ENCODE measurements at places on chromosomes 1 and 21.

- DNase-seq: peak; percentile 7
These were observed 756 bp downstream of the ANKRD13C start for GRCh38 chr1:70353601-70354331.

- no peak for DNase-seq
These were observed 955 bp upstream of the UBE2G2 start for GRCh38 chr21:44802396-44803153.

DNA sequence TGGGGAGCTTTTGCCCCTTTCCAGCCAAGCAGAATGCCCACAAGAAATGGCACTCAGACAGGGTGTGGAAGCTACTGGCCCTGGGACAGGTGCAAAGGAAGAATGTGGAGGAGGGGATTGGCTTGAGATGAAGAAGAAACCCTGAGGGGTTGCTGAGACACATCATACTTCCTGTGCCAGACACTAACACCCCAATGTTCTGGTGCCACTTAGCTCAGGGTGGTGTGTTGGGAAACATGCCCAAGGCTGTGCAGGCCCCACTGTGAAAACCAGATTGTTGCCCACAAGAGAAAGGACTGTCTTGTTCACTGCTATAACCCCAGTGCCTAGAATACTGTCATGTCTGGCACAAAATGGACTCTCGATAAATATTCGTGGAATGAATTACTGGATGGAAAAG, 9.9 kb upstream of the PAQR6 start:
- DNase-seq: no peak

DNA sequence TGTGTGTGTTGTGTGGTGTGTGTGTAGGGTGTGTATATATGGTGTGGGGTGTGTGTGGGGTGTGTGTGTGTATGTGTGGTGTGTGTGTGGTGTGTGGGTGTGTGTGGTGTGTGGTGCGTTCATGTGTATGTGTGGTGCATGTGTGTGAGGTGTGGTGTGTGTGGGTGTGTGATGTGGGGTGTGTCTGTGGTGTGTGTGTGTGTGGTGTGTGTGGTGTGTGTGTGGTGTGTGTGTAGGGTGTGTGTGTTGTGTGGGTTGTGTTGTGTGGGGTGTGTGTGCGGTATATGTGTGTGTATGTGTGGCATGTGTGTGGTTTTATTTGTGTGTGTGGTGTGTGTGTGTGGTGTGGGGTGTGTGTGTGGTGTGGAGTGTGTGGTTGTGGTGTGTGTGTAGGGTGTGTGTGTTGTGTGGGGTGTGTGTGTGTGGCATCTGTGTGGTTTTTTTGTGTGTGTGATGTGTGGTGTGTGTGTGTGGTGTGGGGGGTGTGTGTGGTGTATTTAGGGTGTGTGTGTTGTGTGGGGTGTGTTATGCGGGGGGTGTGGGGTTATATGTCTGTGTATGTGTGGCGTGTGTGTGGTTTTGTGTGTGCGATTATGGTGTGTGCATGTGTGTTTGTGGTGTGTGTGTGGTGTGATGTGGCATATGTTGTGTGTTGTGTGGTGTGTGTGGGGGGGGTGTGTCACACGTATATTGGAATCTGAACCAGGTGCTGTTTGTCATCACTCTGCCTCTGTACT, 17.1 kb upstream of the ZBTB21 start:
- no peak for DNase-seq

- DNase-seq: no peak
These were observed 92.7 kb downstream of the RGS2 start for GRCh38 chr1:192901500-192901899.

- peak; percentile 81 for DNase-seq
These were observed 54.4 kb downstream of the NAV1 start for GRCh38 chr1:201593200-201593921.

DNA sequence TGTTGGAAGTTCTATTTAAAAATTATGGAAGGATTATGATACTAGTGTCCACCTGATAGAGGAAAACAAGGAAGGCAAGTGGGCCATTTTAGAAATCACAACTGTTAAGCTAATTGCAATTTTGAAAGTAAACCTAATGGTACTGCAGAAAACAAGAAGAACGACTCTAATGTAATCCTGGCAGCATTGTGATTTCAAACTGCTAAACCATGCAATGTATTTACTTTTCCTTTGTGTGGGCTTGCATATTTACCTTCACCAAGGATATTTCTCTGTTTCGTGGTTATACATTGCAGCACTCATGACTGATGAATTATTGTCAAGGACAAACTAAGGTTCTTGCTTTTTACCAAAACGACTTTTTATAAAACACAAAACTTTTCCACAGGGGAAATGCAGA, 88.1 kb downstream of the TM2D1 start:
- no peak for DNase-seq

DNA sequence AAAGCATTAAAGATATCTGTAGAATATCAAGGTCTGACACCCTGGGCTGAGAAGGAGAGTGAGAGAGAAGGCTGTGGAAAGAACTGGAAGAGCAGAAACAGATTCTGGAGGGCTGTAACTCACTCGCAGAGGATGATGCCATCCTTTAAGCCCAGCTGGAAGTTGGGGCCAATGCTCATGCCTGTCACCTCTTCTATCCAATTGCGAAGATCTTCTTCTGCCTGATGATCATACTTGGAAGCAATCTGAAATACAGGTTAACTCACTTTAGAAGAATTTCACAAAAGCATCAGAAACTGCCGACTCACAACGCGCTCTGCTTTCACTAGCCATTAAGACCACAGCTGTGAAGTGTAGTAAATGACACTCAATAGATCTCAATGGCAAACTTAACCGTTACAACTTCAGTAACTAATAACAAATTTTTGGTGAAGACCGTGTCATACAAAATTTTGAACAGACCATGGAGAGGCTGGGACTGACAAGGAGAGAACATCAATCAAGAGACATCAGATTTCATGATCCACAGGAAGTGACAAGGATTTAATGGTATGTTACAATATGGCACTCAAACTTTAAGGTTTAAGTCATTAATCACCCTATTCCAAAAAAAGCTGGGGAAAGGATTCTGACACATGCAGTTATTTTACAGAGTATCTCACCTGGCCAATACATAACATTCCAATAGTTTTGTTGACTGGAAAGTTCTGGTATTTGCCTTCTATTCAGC, 23.5 kb downstream of the CNN3 start:
- DNase-seq: no peak

- no peak for DNase-seq
These were observed 36.2 kb upstream of the C1QA start for GRCh38 chr1:22600071-22600816.

- DNase-seq: no peak
These were observed 60.9 kb upstream of the C1orf105 start for GRCh38 chr1:172359491-172359999.

GRCh38 chr1:24694380-24694843, 50.8 kb upstream of the CLIC4 start:
- DNase-seq: peak; percentile 80

- no peak for DNase-seq
These were observed 171.7 kb downstream of the COQ8A start for GRCh38 chr1:227111782-227112181.

- no peak for DNase-seq
These were observed 36.4 kb downstream of the SLC35F3 start for GRCh38 chr1:233940908-233941307.

GRCh38 chr1:91555074-91555730, 54.6 kb downstream of the CDC7 start:
- no peak for DNase-seq

DNA sequence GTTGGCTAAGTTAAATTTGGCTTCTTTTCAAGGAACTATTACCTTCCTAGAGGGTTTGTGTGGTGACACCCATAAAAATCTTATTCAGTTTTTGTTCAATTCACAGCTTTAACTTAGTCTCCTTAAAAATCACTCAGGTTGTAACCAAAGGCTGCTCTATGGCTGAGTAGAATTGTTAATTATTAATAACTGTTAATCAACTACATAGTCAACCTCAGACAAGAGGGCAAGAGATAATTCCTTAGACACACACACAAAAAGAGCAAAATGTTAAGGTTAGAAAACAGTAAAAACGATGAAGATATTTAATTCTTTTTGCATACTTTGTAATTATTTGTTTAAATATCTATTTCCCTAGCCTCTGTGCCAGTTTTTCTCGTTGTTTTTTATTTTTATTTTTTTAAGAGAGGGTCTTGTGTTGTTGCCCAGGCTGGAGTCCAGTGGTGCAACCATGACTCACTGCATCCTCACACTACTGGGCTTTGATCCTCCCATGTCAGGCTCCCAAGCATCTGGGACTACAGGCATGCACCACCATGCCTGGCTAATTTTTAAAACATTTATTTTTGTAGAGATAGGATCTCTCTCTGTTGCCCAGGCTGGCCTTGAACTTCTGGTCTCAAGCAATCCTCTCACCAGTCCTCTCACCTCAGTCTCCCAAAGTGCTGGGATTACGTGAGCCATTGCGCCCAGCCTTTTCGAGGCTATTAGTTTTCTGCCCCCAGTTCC, 215.2 kb downstream of the DISC1 start:
- DNase-seq: no peak

DNA sequence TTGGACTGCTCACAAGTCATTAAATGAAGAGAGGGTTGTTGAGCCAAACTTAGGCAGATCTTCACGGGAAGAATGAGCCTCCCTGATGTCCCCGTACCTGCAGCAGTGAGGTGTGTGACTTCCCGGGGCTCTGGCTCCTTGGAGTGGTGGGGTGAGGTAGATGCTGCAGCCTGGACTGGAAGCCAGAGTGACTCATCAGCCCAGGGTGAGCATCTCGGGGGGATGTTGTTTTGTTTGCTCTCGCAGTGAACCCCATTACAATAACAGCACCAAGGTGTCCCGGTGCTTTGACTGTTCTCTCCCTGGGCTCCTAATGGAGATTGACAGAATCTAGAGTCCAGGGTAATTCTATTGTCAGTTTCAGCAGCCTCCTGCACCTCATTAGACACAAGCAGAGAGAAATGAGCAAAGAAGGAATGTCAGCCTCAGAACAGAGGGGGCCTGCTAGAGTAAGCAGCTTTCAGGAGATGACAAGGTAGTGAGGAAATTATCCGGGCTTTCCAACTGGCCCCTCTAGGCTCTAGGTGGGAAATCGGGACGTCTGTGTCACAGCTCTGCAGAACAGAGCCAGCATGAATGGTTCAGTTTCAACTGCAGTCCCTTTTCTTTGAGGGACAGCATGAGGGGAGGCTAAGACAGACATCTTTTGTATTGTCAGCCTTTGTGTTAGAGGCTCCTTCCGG, 36.0 kb upstream of the LRRN2 start:
- no peak for DNase-seq

- DNase-seq: no peak
These were observed 16.4 kb downstream of the TCEANC2 start for GRCh38 chr1:54069791-54070170.

DNA sequence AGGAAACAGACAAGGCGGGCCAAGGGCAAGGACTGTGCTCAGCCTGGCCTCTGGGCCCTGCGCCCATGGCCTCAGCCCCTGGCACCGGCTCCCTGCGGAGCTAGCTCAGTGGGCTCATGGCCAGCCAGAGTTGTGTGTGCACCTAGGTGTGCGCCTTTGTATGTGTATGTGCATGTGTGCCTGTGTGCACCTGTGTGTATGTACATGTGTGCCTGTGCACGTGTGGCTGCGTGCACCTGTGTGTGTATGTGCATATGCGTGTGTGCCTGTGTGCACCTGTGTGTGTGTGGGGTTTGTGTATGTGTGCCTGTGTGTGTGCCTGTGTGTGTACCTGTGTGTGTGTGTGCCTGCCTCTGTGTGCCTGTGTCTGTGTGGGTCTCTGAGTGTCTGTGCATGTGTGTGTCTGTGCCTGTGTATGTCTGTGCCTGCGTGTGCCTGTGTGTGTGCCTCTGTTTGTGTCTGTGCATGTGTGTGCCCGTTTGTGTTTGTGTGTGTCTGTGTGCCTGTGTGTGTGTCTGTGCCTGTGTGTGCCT, 7.4 kb downstream of the GPR137B start:
- DNase-seq: no peak

DNA sequence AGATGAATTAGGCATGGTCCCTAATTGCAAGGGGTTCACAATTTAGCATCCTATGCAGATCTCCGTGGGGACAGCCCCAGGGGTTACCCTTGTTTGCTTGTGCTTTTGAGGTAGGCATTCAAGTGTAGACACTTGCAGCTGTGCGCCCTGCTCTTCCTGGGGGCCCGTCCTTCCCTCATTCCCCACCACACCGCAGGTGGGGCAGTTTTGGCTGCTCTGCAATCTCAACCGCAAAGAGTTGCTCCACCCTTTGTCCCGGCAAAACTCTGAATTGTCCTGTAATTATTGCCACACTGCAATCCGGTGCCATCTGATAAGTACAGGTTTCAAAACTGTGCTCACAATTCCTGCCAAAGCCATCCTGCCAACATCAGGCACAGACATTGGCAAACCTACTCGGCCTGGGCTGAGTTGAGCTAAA, 65.4 kb upstream of the LYST start:
- DNase-seq: no peak

GRCh38 chr1:112720800-112721199, 5.7 kb upstream of the PPM1J start:
- DNase-seq: peak; percentile 51

GRCh38 chr1:38076038-38076437, 29.4 kb upstream of the POU3F1 start:
- DNase-seq: no peak

- peak; percentile 15 for DNase-seq
These were observed at the start of gene SHISAL2A for GRCh38 chr1:52632732-52633290. Gene SHISAL2A, plus strand, starts transcription at chr1:52633168. Its CDS starts 326 bp downstream, at chr1:52633494.

GRCh38 chr1:17192394-17193221, 12.3 kb upstream of the PADI1 start:
- no peak for DNase-seq

- DNase-seq: peak; percentile 16
These were observed 41.1 kb downstream of the CACHD1 start for GRCh38 chr1:64511044-64511443.

GRCh38 chr1:21139601-21140000, 37.1 kb downstream of the EIF4G3 start:
- no peak for DNase-seq

- DNase-seq: no peak
These were observed 149.8 kb upstream of the TNR start for GRCh38 chr1:175893192-175893591.

All from suppressor macrophage treated with lipopolysaccharide for 4 hours (primary cell).